ENCODE measurements at places on chromosomes 7 and 10.

- DNase-seq = no peak
Measured at GRCh38 chr10:58838561-58839208, 326.0 kb downstream of the BICC1 start.

DNA sequence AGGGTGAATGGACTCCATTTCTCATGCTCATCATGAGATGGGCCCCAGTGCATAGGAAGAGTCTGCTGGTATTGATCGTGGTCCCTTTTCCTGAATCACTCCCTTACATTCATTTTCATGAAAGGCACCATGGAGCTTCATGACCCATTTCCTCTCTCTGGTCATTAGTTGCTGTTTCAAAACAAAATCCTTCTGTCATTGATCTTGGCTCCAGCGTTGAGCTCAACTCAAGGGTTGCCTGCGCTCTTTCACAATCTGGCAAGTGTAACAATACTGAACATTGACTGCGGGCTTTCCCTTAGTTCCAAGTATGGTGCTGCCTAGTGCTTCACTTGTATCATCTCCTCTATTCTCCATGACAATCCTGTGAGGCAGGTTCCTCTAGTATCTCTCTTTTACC is 197.6 kb downstream of the TMEM178B start:
- no peak for DNase-seq

GRCh38 chr7:152462995-152463708 is 27.3 kb upstream of the KMT2C start:
- no peak for DNase-seq

DNA sequence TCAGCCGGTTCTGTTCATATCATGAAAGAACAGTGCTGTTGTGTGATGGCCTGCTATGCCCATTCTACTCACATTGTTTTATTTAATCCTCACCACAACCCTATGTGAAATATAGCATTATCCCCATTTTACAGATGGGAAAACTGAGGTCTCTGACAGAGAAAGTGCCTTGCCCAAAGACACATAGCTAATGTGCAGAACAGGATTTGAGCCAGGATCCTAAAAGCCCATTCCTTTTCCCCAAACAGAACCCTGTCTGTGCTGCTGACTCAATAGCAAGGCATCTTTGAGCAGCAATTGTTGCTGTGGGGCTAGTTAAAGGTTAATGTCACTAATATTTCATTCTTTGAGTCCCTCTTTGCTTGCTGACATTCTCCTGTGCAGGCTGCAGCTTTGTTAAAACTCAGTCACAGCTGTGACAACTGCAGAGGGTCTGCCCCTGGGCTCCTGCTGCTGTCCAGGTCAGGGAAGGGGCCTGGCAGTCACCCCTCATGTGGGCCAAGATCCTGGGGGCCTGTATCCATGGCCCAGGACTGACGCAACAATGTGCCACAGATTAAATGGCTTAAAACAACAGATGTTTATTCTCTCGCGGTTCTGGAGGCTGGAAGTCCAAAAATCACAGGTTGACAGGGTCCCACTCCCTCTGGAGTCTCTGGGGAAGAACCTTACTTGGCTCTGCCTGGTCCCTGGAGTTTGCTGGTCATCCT is 40.4 kb downstream of the AFAP1L2 start:
- no peak for DNase-seq

- no peak for DNase-seq
Measured at GRCh38 chr10:111996103-111996502, 187.5 kb downstream of the GPAM start.

DNA sequence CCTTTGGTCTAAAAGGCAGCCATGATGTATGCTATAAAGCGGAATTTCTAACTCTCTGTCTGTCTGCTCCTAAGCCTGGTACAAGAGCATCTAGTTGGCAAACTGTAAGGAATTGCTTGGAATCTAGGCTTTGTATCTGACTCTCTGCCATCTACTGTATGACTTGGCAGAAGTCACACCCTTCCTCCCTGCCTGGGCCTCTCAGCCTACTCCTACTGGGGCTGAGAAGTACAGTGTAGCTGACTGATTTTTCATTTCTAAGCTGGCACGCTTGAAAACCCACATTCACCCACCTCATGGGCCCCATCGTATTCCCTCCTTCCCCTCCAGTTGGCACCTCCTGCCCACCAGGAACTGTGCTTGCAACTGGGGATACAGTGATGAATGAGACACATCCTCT is 435.2 kb downstream of the PLXNA4 start:
- no peak for DNase-seq

GRCh38 chr7:119969054-119969453 is 303.9 kb upstream of the KCND2 start:
- no peak for DNase-seq

DNA sequence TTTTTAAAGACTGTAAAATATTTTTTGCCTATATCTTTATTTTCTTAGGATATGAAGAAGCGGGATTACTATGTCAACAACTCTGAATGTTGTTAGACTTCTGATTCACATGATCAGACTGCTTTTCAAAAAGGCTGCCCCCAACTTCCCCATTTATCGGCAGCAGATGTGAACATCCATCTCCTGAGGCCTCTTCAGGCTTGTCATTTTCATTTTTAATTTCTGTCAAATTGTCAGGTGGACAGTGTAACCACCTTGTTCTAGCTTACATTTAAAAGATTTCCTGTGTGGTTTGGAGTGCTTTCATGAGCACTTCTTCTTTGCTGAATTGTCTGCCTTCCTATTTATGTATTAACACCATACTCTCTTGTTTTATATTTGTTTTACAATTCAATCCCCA is 78.8 kb upstream of the GSDME start:
- peak; percentile 41 for DNase-seq

DNA sequence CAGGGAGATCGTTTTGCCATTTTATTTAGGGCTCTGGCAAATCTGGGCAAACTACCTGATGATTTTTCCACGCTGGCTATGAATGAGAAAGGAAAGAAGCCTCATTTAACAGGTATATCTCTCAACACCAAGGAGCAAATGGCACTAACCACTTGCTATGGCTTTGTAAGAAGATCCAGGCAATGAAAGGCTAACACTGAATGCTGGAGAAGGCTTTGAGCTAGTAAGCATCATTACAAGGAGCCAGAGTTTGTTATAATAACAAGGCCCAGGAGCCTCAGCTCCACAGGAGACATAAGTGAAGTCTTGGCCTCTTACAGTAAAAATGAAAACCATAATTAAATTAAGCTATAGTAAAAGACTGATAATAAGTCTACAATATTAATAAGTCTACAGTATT is 123.1 kb downstream of the CNOT4 start:
- no peak for DNase-seq

- DNase-seq = no peak
Measured at GRCh38 chr7:131765575-131765974, 209.1 kb upstream of the PODXL start.

GRCh38 chr7:115410434-115410820 is 488.5 kb downstream of the MDFIC start:
- no peak for DNase-seq

DNA sequence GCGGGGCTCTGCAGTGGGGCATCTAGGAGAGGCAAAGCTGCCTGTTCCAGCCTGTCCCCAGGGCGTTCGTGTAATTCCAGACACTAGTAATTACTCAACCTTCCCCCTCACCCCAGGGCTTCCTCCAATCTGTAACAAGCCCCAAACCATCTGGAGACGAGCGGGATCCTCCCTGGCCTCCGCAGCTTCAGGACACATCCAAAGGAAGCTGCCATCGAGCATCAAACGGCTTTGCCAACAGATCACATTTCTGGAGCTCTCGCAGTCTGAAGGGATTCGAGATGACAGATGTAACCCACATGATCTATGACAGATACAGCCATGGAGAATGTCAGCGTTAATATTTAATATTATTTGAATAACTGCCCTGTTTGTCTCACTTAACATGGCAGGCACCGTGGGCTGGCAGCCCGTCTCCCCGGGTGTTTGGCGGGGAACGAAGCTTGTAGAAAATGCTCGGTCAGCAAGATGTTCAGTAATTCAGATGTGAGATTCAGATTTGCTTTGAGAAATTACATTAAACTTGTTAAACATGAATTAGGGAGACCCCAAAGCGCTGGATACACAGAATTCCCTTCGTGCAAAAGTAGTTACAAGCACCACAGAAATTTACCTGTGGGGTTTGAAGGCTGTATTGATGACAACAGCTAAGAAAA is 108.5 kb upstream of the C7orf33 start:
- no peak for DNase-seq

GRCh38 chr7:113071465-113071864 is 15.2 kb downstream of the GPR85 start:
- DNase-seq = no peak

GRCh38 chr10:30019468-30019867 is 39.9 kb downstream of the JCAD start:
- no peak for DNase-seq

DNA sequence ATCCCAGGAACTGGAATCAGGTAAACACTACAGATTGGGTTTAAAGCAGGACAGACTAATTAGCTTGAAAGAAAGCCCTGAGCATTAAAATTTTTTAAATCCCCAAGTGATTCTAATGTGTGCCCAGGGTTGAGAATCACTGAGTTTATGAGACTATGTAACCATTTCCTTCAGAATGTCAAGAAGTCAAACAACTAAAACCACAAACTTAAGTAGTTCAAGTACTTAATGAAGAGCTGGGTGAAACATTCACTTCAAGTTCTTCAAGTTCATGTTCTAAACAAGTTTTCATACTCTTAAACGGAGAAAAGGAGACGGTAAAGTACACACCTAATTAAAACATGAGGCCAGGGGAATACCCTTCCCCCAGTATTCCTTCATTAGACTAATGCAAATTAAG is 28.2 kb upstream of the TLL2 start:
- DNase-seq = no peak

DNA sequence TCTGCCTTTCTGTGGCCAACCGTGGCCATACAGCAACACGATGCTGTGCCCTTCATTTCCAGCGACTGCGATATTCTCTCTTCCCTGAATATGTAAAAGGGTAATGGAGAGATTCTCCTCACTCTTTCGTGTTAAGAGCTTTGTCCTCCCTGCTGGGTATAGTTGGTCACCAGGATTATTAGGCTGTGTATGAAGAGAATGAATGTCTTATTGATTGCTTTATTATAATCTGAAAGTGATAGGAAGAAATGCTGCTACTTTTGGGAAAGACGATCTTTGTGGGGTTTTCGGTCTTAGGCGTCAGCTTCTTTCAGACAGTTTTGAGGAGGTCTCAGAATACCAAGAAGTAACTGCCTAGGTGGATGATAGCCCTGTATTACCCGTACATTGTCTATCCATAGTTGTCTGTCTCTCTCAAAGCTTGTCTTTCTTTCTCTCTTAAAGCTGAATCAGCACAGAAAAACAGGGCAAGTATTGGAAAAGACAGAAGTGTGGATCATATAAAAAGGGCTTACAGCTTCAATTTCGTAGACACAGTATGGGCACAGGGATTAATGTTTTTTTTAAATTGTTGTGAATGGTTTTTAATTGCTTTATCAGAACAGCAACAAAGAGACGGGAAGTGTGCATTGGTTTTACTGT is 1.2 kb downstream of the AHCYL2 start:
- no peak for DNase-seq

DNA sequence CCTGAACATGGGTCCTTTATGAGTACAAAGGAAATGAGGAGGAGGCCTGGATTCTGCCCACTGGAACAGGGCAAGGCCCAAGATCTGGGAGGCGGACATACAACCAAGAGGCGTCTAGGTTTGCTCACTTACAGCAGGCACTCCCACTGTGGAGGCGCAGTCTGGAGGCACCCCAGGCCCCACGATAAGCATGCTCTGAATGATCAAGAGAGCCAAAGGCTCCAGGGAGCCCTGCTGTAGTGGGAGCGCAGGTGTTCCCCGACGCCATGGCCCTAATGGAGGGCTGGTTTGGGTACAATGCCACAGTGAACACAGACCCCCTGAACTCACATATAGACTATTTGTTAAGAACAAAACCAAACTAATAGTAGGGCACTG is 88.1 kb downstream of the FAM53B start:
- DNase-seq = no peak

DNA sequence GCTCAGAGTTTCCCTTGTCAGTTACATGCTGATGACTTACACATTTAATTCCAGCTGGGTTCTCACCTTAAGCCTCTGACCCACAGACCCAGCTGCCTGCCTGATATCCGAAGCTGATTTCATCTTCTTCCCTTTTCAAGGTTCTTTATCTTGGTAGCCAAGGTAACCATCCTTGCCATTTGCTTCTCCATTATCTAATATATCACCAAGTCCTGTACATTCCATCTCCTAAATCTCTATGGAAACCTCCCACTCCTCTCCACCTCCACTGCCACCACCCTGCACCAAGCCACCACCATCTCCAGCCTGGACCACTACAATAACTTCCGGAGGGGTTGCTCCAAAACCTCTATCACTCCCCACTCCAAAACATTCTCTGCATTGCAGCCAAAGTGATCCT is 19.9 kb downstream of the SCRN1 start:
- DNase-seq = no peak

DNA sequence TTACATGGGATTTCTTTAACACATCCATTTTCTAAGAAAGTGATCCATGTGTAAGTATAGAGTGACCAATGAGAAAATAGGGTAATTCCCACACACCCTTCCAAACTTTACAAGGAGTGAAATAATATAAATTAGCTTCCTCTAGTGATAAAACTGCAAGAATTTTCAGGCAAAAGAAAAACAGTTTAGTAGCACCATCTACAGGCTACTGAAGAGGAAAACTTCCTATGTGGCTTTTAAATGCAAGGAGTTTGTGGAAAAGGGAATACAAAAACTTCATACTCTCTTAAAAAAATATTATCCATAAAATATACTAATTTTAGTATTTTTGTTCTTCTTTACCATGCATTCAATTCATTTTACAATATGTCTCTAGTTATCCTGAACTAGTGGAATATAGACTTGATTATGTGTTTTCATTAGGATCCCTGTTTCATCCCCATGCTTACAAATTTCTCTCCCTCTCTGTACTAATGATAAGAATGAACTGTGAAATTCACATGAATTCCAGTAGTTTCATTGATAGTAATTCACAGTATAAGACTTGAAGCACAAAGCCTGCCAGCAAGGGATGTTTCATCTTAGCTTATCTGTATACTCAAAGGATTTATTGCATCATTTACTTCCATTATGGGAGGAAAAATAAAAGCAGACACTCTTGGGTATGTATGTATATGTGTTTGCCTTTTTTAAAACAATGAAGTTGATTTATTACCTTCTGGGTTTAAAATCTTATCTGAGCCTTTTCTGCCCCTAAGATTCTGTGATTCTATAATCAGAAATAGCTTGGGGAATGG is 442.9 kb downstream of the AUTS2 start:
- DNase-seq = no peak

DNA sequence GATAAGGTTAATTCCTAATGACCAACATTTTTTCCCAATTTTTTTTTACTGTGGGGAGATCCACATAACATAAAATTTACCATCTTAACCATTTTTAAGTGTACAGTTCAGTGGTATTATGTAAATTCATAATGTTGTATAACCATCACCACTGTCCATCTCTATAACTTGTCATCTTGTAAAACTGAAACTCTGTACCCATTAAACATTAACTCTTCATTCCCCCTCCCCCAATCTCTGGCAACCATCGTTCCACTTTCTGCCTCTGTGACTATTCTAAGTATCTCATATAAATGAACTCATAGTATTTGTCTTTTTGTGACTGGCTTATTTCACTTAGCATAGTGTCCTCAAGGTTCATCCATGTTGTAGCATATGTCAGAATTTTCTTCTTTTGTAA is 46.0 kb upstream of the HPS1 start:
- DNase-seq = no peak

GRCh38 chr7:41328544-41328943 is 374.3 kb downstream of the INHBA start:
- DNase-seq = no peak
